Brain (organoid and tissue), 16 donors: ENCODE measurements at places on chromosomes 7 and 10. TPM values are rescaled to one million over a fixed set of nuclear protein-coding genes. Genes with fewer than 3 reads are reported as not detected.

Gene HABP2
- polyA plus RNA-seq, result 10.9 TPM

Gene TUBB8
- 0.29 TPM for polyA plus RNA-seq

Gene GDF2
- polyA plus RNA-seq, result not detected

Gene PALD1
- 6.4 TPM for polyA plus RNA-seq

Gene ST8SIA6
- 0.46 TPM for polyA plus RNA-seq

Gene PIK3CG
- polyA plus RNA-seq, result 0.29 TPM

Gene SLC13A4
- 7.1 TPM for polyA plus RNA-seq
